GM12878 (cell line): ENCODE measurements at places on chromosomes 7 and 10.

GRCh38 chr10:68501691-68502090, 25.6 kb downstream of the SLC25A16 start:
- no peaks in the 10 kb centered on the region for H3K27me3 ChIP-seq
- no peak overlapping the region for H3K27ac ChIP-seq
- H3K36me3 ChIP-seq: no peaks in the 10 kb centered on the region
- no peak for DNase-seq

GRCh38 chr7:151702961-151703360, 174.0 kb downstream of the PRKAG2 start:
- no peaks in the 10 kb centered on the region; the same call in 1 of the 2 replicates for H3K27me3 ChIP-seq
- DNase-seq: no peak
- H3K4me3 ChIP-seq: no peak overlapping the region
- no peak overlapping the region for H3K27ac ChIP-seq
- no peaks in the 10 kb centered on the region for H3K4me1 ChIP-seq

DNA sequence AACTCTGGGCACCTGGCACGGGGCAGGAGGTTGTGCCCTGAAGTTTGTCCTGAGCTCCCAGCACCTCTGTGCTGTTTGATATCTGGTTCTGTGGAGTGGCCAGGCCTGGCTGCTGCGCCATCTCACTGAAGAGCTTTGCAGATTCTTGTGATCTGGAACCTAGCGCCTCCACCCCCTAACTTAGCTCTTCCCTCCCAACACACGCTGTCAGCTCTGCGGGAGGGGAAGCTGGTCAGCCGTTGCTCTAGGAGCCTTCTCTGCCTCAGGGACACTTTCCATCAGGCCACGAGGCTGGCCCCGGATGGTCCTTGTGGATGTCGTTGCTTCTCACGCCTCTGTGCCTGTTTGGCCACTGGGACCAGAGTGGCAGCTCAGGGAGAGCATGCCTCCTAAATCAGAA, 213.2 kb downstream of the CCDC3 start:
- no peaks in the 10 kb centered on the region for H3K27me3 ChIP-seq
- no peak overlapping the region for H3K27ac ChIP-seq
- DNase-seq: no peak

GRCh38 chr10:96826438-96826837, 5.7 kb upstream of the LCOR start:
- H3K4me1 ChIP-seq: peaks cover 5% of the 10 kb centered on the region
- no peak overlapping the region for H3K4me3 ChIP-seq
- no peak for DNase-seq
- no peaks in the 10 kb centered on the region for H3K27me3 ChIP-seq

GRCh38 chr7:159036916-159037605, 107.6 kb downstream of the VIPR2 start:
- no peaks in the 10 kb centered on the region for H3K4me1 ChIP-seq
- H3K4me3 ChIP-seq: no peak overlapping the region
- no peak for DNase-seq
- no peak overlapping the region for H3K27ac ChIP-seq

GRCh38 chr7:2118056-2118455, 114.7 kb downstream of the MAD1L1 start:
- no peak overlapping the region for H3K27ac ChIP-seq
- no peak overlapping the region for H3K4me3 ChIP-seq
- no peaks in the 10 kb centered on the region for H3K27me3 ChIP-seq
- no peak for DNase-seq

DNA sequence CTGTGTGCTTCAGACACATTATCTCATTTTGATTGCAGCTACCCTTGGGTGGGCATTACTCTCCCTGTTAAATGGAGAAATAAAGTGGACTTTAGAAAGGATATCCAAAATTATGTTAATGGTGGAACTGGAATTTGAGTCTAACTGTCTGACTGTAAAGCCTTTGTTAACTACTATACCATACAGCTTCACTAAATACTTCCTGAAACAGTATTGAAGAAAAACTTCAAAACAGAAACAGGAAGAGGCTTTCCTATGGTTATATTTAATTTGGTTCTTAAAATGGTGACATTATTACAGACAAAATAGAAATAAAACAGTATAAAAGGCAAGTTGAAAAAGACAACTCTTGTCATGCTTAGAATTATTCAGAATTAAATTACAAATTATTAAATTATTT, 25.0 kb downstream of the SPAG6 start:
- peaks cover 24% of the 10 kb centered on the region for H3K4me1 ChIP-seq
- peak overlapping the region; percentile 30; the same call in 1 of the 2 replicates for H3K27ac ChIP-seq
- DNase-seq: no peak
- no peaks in the 10 kb centered on the region for H3K27me3 ChIP-seq
- H3K36me3 ChIP-seq: no peaks in the 10 kb centered on the region

GRCh38 chr7:4610768-4611467, 71.2 kb upstream of the FOXK1 start:
- no peaks in the 10 kb centered on the region for H3K36me3 ChIP-seq
- H3K27ac ChIP-seq: no peak overlapping the region
- peaks cover 7% of the 10 kb centered on the region for H3K4me1 ChIP-seq
- DNase-seq: peak; percentile 39
- no peaks in the 10 kb centered on the region for H3K27me3 ChIP-seq

DNA sequence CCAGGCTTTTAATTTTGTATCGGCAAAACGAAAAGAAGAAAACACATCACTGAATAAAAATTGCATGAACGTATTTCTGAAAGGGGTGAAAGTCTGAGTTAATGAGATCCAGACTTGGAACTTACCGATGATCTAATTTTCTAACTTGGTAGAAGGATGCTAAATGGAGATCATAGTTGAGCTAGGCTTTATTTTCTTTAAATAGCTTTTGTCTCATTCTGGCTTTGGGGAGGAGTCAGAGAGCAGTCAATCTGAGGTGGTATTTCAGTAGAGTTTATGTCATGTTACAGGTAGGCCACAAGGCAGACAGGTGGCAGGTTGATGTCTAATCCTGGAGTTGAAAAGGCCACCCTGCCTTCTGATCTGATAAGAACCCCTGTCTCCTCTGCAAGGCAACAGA, 161.9 kb downstream of the KIAA1217 start:
- no peak for DNase-seq
- H3K4me3 ChIP-seq: no peak overlapping the region
- no peaks in the 10 kb centered on the region for H3K27me3 ChIP-seq
- no peak overlapping the region for H3K27ac ChIP-seq

DNA sequence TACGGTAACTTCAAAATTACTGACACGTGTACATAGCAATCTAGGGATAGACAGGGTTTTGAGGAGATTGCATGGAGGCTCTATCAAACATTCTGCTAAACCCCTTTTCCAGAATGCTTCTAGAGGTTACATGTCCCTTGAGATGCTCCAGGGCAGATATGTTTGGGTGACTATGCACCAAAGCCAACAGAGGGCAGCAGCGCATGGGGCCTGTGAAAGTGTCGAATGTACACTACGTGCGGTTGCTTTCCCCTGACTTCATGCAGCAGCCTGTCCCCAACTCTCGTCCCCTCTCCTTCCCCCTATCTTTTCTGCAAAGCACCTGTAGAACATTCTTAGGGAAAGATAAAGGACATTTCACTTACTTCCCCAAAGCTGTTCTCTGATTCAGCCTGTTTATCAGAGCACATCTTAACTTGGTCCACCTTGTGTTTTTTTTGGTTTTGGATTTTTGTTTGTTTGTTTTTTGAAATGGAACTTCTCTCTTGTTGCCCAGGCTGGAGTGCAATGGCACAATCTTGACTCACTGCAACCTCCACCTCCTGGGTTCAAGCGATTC, 90.2 kb downstream of the UBE3C start:
- no peak overlapping the region for H3K27ac ChIP-seq
- H3K4me1 ChIP-seq: no peaks in the 10 kb centered on the region
- no peaks in the 10 kb centered on the region for H3K27me3 ChIP-seq
- no peak overlapping the region for H3K4me3 ChIP-seq
- no peaks in the 10 kb centered on the region; the same call in 1 of the 2 replicates for H3K36me3 ChIP-seq

- DNase-seq: no peak
- no peak overlapping the region for H3K4me3 ChIP-seq
- H3K4me1 ChIP-seq: no peaks in the 10 kb centered on the region
- H3K36me3 ChIP-seq: no peaks in the 10 kb centered on the region
- no peaks in the 10 kb centered on the region for H3K27me3 ChIP-seq
- no peak overlapping the region for H3K27ac ChIP-seq
These were observed 64.1 kb downstream of the AHR start for GRCh38 chr7:17362439-17363105.

DNA sequence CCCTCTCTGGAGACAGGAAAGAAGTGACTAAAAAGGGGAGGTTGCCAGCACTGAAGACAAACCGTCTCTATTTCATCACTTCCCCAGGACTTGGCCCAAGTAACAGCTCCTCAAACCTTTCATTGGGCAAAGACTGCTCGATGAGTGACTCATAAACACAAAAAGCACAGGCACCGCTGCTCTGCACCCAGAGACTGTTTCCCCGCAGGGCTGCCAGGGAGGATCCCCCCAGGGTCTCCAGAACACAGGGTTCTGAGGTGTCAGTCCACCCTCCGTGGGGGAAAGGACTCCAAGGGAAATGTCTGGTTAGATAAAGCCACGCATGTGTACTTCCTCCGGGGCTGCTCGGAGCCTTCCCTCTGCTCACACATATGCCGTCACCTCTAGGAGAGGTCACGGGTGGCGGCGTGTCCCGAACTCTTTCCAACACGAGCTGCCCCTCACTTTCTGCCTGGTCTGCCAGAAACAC, 59.9 kb downstream of the INSIG1 start:
- no peaks in the 10 kb centered on the region for H3K36me3 ChIP-seq
- H3K4me3 ChIP-seq: no peak overlapping the region
- H3K27ac ChIP-seq: no peak overlapping the region
- H3K27me3 ChIP-seq: no peaks in the 10 kb centered on the region; the same call in 1 of the 2 replicates
- H3K4me1 ChIP-seq: no peaks in the 10 kb centered on the region
- no peak for DNase-seq

DNA sequence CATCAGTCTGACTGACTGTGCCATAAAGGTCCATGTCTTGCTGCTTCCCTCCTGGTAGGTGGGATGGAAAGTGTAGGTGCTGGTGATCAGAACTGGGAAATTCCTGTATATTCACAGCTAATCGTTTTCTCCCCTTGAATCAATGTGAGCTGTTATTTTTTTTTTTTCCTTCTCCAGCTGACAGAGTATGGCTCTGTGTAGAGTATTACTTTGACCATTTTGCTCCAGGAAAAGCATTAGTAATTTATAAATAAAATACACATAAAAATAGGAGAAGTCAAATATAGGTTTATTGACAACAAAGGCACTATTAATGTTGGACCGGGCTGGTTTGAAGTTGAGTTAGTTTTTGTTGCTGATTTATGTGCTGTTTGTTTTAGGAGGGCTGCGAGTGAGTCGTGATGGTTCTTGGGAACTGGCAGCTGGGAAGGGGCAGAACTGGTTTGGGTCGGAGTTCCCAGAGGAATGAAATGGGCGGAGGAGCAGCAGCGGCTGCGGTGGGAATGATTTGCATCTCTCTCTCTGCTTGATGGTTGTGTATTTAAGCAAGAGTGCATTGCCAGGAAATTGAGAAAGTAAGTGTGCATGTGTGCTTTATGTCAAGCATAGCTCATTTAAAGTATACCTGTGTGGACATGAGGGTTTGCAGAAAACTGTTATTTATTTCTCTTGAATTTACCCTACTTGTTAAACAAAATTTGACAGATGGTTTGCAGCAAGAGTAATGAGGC, 80.9 kb downstream of the LRMDA start:
- no peak overlapping the region for H3K4me3 ChIP-seq
- H3K27ac ChIP-seq: no peak overlapping the region
- H3K36me3 ChIP-seq: no peaks in the 10 kb centered on the region
- H3K27me3 ChIP-seq: no peaks in the 10 kb centered on the region
- no peak for DNase-seq

GRCh38 chr10:62075414-62075813, 173.9 kb downstream of the ARID5B start:
- peaks cover 23% of the 10 kb centered on the region for H3K36me3 ChIP-seq
- peaks cover 19% of the 10 kb centered on the region for H3K4me1 ChIP-seq
- H3K4me3 ChIP-seq: no peak overlapping the region
- H3K27me3 ChIP-seq: no peaks in the 10 kb centered on the region
- no peak for DNase-seq

GRCh38 chr10:84844461-84844860, 516.1 kb downstream of the CCSER2 start:
- no peak overlapping the region for H3K4me3 ChIP-seq
- H3K27ac ChIP-seq: no peak overlapping the region
- DNase-seq: no peak
- no peaks in the 10 kb centered on the region for H3K36me3 ChIP-seq
- no peaks in the 10 kb centered on the region for H3K4me1 ChIP-seq

- no peaks in the 10 kb centered on the region for H3K36me3 ChIP-seq
- H3K4me1 ChIP-seq: no peaks in the 10 kb centered on the region
- no peaks in the 10 kb centered on the region for H3K27me3 ChIP-seq
- no peak for DNase-seq
These were observed 127.2 kb upstream of the SP4 start for GRCh38 chr7:21300692-21301091.

- H3K4me1 ChIP-seq: no peaks in the 10 kb centered on the region
- H3K4me3 ChIP-seq: no peak overlapping the region
- H3K27ac ChIP-seq: no peak overlapping the region
- DNase-seq: no peak
- no peaks in the 10 kb centered on the region for H3K36me3 ChIP-seq
- H3K27me3 ChIP-seq: no peaks in the 10 kb centered on the region
These were observed 50.0 kb downstream of the CPXM2 start for GRCh38 chr10:123841560-123841959.

DNA sequence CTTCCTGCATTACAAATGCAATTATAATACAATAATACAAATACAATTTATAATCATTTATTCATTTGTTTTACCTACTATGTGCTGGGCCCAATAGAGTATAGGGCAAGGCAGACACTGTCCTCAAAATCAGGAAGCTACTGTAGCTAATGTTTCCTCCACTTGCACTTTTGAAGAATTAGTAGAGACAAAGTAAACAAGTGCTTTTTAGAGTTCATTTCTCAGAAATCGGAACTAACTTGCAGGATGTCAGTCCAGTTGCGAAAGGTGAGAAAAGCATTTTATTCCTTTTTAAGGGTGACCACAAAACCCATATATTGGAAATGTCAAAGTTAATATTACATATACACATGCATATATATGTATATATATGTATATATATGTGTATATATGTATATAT, 14.2 kb downstream of the ADRB1 start:
- no peak overlapping the region for H3K4me3 ChIP-seq
- H3K27me3 ChIP-seq: no peaks in the 10 kb centered on the region
- no peaks in the 10 kb centered on the region for H3K36me3 ChIP-seq
- DNase-seq: no peak
- no peaks in the 10 kb centered on the region for H3K4me1 ChIP-seq

DNA sequence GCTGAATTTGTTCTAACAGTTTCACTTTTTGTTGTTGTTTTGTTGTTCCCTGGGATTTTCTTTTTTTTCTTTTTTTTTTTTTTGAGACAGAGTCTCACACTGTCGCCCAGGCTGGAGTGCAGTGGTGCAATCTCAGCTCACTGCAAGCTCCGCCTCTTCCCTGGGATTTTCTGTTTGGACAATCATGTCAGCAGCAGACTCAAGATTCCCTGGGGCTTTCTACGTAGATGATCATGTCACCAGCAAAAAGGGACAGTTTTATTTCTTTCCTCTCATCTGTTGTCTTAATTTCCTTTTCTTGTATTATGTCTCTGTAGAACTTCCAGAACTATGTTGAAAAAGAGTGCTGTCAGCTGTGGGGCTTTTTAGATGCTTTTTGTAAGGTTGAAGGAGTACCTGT, 241.4 kb downstream of the TNS3 start:
- no peaks in the 10 kb centered on the region for H3K36me3 ChIP-seq
- no peak for DNase-seq
- no peaks in the 10 kb centered on the region for H3K4me1 ChIP-seq
- no peak overlapping the region for H3K4me3 ChIP-seq
- no peaks in the 10 kb centered on the region for H3K27me3 ChIP-seq
